DMS53 (cell line): ENCODE measurements at places on chromosomes 11 and 22.

DNA sequence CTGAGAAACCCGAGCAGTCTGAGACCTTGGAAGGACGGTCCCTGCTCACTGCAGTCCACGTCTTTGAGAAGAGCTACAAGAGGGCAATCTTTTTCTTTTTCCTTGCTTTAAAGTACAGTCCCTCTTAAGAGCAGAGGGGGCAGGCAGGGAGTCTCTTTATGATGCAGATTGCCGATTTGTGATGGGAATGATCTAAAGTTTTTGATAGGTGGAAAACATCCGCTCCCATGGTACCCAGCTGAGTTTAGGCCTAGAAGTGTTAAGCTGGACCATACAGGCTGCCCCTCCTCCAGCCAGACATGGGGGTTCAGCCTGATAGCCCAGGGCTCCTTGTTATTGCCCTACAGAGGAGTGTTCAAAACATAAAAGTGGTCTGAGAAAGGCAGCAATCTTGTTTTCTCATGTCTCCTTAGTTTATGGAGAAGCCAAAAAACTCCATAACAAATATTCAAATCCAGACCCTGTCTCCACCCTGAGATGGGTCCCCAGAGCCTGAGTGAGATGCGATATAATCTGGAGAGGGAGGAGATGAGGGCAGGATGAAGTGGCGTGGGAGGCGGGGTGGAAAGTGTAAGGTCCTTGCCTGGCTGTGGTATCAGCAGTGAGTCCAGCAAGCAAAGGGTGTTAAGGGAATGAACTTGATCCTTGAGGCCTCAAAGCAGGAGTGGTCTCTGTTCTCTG, 135.1 kb downstream of the FDX1 start:
- DNase-seq = no peak

- DNase-seq = no peak
These were observed 35.7 kb downstream of the SFI1 start for GRCh38 chr22:31532060-31532459.

GRCh38 chr22:43390872-43391271, 20.9 kb upstream of the MPPED1 start:
- no peak for DNase-seq

- DNase-seq = no peak
These were observed 241.4 kb downstream of the BRD1 start for GRCh38 chr22:49586244-49586748.

GRCh38 chr11:35013514-35014233, 97.3 kb downstream of the PDHX start:
- peak; percentile 9 for DNase-seq

DNA sequence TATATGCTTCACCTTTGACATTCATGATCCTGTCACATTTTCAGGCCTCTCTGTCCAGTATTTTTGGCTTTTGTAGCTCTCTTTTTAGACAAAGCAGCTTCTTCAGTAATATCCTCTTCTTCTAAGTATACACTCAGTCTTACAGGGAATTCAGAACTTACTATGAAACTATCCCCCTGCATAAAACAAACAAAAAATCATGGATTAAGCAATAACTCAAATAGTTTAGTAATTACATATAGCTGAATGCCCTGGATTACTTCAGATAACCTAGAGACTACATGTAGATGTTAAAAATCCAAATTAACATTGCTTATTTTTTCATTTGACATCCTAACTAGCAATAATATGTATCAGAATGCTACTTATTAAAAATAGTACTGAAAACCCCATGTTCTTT, 5.2 kb downstream of the TAF1D start:
- DNase-seq = no peak
